ENCODE measurements at places on chromosomes 12 and 14.

GRCh38 chr14:96225745-96226151, 21.1 kb downstream of the BDKRB2 start:
- H3K36me3 ChIP-seq: no peaks in the 10 kb centered on the region
- no peak overlapping the region for H3K27ac ChIP-seq
- no peaks in the 10 kb centered on the region for H3K27me3 ChIP-seq
- DNase-seq: no peak

DNA sequence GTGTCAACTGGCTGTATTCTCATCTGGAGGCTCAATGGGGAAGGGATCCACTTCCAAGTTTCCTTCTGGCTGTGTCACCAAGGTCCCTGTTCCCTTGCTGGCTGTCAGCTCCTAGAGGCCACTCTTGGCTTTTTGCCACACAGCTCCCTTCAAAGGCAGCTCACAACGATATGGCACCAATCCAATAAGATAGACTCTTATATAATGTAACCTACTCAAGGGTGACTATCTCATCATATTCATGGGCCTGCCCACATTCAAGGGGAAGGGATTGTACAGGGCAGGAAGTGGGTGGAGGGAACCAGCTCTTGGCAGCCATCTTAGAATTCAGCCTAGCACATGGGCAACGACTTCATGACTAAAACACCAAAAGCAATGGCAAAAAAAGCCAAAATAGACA, 98.7 kb upstream of the PLXNC1 start:
- H3K4me3 ChIP-seq: no peak overlapping the region
- H3K4me1 ChIP-seq: no peaks in the 10 kb centered on the region
- H3K27ac ChIP-seq: no peak overlapping the region
- H3K36me3 ChIP-seq: no peaks in the 10 kb centered on the region

- no peak for DNase-seq
- H3K4me3 ChIP-seq: no peak overlapping the region
- no peaks in the 10 kb centered on the region for H3K36me3 ChIP-seq
- no peaks in the 10 kb centered on the region for H3K27me3 ChIP-seq
- peaks cover 1% of the 10 kb centered on the region for H3K4me1 ChIP-seq
- no peak overlapping the region for H3K27ac ChIP-seq
Measured at GRCh38 chr12:75505706-75506312, 5.6 kb downstream of the KRR1 start.

DNA sequence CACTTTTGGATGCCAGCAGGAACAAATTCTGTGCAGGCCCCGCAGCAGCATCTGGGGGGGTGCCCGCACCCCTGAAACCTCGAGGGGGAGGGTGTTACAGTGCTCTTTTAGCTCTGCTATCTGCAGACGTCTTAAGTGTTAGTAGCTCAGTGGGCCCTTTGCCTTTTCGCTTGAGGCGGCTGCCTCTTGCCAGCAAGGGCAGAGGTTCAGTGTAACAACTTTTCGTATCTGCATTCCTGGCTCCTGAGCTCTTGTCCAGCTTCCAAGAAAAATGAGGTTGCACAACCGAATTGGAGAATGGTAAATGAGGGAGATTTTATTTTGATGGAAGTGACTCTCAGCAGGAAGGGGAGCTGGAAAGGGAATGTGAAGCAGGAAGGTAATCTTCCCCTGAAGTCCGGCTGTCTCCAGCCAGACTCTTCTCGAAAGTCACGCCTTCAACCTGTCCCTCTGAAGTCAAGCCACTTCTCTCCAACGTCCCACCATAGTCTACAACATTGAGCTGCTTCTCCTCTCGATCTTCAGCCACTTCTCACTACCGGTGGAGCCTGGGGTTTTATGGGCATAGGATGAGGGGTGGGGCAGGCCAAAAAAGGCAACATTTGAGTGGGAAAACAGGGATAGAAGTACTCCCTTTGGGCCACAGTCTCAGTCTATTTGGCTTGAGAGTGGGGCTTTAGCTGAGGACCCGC, 17.8 kb downstream of the TAS2R50 start:
- H3K4me3 ChIP-seq: no peak overlapping the region
- no peaks in the 10 kb centered on the region for H3K36me3 ChIP-seq
- H3K27me3 ChIP-seq: no peaks in the 10 kb centered on the region
- DNase-seq: peak; percentile 15
- H3K27ac ChIP-seq: no peak overlapping the region

- H3K27ac ChIP-seq: no peak overlapping the region
- peaks cover 11% of the 10 kb centered on the region for H3K4me1 ChIP-seq
- H3K27me3 ChIP-seq: no peaks in the 10 kb centered on the region
- DNase-seq: no peak
- no peak overlapping the region for H3K4me3 ChIP-seq
Measured at GRCh38 chr12:31527083-31527482, 63.9 kb downstream of the DENND5B start.

All from ovary (tissue), 10 donors.